ENCODE measurements at places on chromosomes 1 and 21.

GRCh38 chr1:1367315-1367714, 7.7 kb downstream of the AURKAIP1 start:
- no peak for DNase-seq

GRCh38 chr1:59814180-59814900, 409 bp upstream of the HOOK1 start:
- DNase-seq = peak; percentile 71

- no peak for DNase-seq
These were observed 11.6 kb upstream of the TTC39A start for GRCh38 chr1:51341876-51342496.

DNA sequence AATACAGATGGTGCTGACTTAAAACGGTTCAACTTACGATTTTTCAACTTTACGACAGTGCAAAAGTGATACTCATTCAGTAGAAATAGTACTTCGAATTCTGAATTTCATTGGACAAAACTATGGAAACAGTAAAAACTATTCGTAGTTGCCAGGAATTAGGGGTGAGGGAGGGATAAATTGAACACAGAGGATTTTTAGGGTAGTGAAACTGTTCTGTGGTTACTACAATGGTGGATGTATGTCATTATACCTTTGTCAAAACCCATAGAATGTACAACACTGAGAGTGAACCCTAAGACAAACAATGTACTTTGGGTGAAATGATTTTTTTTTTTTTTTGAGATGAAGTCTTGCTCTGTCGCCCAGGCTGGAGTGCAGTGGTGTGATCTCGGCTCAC, 7.5 kb downstream of the DDR2 start:
- DNase-seq = no peak

DNA sequence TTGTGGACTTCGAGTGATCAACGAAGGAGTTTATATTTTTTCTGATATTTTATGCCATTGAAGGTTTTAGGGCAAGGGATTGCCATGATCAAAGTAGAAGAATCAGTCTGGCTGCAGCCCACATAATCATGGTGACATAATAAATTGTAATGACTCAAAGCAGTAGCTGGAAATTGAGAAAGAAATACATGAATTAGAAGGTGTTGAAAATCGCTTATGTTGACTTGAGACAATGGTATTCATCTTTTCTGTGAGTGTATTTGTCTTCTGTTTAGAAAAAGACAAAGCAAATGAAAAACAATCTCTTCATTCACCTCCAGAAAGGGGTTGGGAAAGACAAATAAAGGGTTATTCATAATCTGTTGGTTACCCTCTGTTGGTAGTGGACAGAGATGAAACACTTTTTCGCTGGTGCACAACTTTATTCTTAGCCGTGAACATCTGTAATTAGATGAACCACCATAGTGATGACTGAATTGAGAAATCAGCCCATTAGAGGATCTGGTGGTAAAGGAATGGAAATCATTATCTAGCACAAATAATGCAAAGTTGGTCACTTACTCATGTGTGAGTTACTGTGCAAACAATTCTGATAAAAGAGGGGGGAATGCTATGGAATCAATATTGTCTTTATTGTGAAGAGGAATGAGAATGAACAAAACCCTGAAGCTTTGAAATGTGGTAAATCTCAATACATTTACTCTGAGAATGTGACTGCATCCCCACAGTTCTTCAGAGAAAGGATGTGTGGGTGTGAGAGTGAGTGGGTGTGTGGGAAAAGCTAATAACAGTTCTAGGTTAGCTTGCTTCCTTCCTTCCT, 121.8 kb downstream of the NTNG1 start:
- no peak for DNase-seq

GRCh38 chr1:184330875-184331274, 56.0 kb upstream of the C1orf21 start:
- DNase-seq = no peak

GRCh38 chr1:233647073-233647472, 33.2 kb downstream of the KCNK1 start:
- DNase-seq = no peak

DNA sequence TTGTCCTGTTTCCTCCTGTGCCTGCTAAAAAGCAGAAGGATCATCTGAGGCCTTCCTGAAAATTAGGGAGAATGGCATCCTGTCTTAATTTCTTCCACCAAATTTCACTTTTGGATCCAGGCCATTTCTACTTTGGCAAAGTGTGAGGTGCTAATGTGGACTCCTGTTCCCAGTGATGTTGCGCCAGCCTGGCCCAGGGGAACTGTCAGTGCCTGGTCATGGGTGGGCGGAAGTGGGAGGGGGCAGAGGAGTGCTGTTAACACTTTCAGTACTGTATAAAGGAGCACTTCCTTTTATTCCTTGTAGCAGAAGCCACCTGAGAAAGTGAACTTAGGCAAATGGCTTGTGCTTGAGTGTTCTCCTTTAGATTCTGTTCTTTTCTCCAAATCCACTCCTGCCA, 19.9 kb downstream of the ELAPOR1 start:
- DNase-seq = no peak

DNA sequence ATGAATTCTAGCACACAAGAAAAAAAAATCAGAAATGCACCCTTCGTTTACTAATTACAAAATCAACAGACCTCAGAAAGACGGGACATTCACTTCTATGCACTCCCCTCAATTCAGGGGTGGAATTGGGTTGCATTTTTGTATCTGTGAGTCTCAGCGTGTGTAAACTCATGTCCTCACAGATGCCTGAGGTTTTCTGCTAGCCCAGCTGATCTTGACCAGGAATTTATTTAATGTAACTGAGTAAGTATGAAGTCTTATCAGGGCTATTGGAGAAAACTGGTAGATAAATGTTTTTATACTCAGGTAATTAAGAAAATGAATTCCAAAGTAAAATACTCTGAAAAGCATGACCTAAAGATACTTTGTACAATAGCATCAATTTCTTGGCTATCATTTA, 167.7 kb downstream of the RUNX1 start:
- DNase-seq = no peak

GRCh38 chr1:155976062-155976912, 2.1 kb downstream of the ARHGEF2 start:
- peak; percentile 50 for DNase-seq

- DNase-seq = no peak
These were observed 34.6 kb upstream of the PIGC start for GRCh38 chr1:172478485-172478884.

DNA sequence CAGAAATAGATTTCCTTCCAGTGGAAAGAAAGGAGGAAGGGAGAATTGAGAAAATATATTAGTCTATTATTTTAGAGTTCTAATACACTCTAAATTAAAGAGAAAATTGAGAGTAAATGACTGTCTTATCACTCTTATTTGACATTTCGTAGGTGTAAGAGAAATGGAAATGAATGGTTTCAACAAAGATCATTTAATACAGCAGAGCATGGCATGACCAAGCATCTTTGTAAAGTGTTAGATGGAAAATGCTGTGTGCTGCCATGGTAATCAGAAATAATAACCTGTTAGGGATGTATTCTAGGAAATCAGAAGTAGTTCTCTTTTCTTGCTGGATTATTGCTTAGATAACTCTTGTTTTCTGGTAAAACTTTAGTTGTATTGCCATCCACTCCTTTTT, 90.9 kb downstream of the GIPC2 start:
- DNase-seq = no peak
